T-helper 17 cell (primary cell): ENCODE measurements at places on chromosomes 7 and 10. TPM values are rescaled to one million over a fixed set of nuclear protein-coding genes. Genes with fewer than 3 reads are reported as not detected.

The RADIL gene
- total RNA-seq, result not detected

The SORCS1 gene
- total RNA-seq, result not detected

The LLCFC1 gene
- total RNA-seq, result not detected

The PRXL2A gene
- 0.94 TPM for total RNA-seq

The TSPAN12 gene
- total RNA-seq, result not detected

The KEL gene
- 3.3 TPM for total RNA-seq

The SYT15 gene
- 1.1 TPM for total RNA-seq

The TFEC gene
- total RNA-seq, result 0.47 TPM

The GPR15LG gene
- total RNA-seq, result not detected

The ACSM6 gene
- not detected for total RNA-seq

The MAP3K8 gene
- total RNA-seq, result 38.8 TPM

The AKR1C8 gene
- total RNA-seq, result 0.87 TPM

The WDFY4 gene
- 10.1 TPM for total RNA-seq

The MET gene
- total RNA-seq, result not detected

The GSTK1 gene
- 433 TPM for total RNA-seq

The ST8SIA6 gene
- 0.72 TPM for total RNA-seq

The SPDYE11 gene
- total RNA-seq, result not detected

The SH2D4B gene
- total RNA-seq, result 0.18 TPM

The CDH23 gene
- total RNA-seq, result 9.0 TPM

The STEAP1 gene
- not detected for total RNA-seq

The CRHR2 gene
- not detected for total RNA-seq

The DNA2 gene
- total RNA-seq, result 4.1 TPM

The KIAA1549 gene
- total RNA-seq, result not detected

The FAM241B gene
- total RNA-seq, result 8.1 TPM

The INTS1 gene
- 89.4 TPM for total RNA-seq

The FGFBP3 gene
- total RNA-seq, result 1.8 TPM

The PRKCQ gene
- total RNA-seq, result 70.0 TPM

The GTF2I gene
- total RNA-seq, result 127 TPM
